ENCODE measurements at places on chromosomes 12 and 14.

- no peak for DNase-seq
Measured at GRCh38 chr12:89523393-89523792, 1.2 kb downstream of the GALNT4 start.

GRCh38 chr12:45883187-45883586 lies 107.2 kb downstream of the SCAF11 start:
- DNase-seq = no peak

GRCh38 chr12:115257791-115258190 lies 573.8 kb upstream of the TBX3 start:
- DNase-seq = no peak

DNA sequence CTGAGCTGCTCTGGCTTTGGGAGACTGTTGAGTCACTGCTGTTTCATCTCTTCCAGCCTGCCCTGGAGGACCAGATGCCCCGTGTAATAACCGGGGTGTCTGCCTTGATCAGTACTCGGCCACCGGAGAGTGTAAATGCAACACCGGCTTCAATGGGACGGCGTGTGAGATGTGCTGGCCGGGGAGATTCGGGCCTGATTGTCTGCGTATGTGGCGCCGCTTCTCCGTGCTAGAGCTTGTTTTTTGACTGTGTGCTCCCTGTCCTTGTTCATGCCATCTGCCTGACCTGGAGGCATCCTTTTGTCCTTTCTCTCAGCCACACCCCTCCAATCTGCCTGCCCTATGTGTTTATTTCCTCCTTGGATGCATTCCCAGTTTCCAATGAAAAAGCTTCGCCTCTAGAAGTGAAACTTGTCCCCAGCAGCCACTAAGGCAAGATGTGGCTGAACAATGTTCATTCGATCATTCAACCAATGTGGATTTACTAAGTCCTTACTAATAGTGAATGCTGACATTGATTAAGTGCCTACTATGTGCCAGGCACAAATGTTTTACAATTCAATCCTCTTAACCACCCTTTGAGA lies 98.6 kb downstream of the NT5DC3 start:
- DNase-seq = no peak

- no peak for DNase-seq
Measured at GRCh38 chr12:66584673-66585072, 94.2 kb downstream of the GRIP1 start.

- DNase-seq = no peak
Measured at GRCh38 chr12:42145197-42145549, 499 bp upstream of the GXYLT1 start.

DNA sequence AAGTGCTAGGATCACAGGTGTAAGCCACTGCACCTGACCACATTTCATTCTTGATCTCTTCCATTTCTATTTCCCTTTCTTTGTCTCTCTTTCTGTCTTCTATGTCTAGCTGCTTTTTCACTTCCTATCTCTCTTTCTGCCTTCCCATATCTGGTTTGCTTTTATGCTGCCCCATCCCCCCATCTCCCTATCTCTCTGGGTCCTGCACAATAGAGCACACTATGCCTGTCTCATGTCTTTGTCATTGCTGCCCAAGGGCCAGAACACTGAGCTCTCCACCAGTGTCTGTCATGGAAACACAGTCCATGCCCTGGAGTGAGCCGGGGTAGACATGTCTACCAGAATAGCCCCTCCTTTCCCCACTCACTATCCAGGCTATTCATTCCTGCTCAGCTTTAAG lies 12.3 kb upstream of the RARG start:
- no peak for DNase-seq

GRCh38 chr14:34254031-34254430 lies 208.0 kb downstream of the SPTSSA start:
- DNase-seq = no peak

DNA sequence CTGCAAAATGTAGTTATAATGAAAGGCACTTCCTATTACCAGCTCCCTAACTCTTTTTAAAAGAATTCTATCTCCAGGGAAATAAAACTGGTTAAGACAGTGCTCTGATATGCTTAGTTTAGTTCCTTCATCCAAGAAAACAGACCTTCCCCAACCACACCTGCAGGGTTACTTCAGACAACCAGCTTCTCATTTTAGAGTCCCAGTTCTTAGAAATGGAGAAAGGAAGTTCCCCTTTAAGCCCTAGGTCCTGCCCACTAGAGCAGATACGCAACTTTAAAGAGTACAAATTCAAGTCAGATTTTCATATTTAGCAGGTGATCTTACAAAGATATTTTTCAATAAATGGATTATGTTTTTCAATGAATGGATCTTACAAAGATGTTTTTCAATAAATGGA lies 4.4 kb upstream of the WSB2 start:
- no peak for DNase-seq

DNA sequence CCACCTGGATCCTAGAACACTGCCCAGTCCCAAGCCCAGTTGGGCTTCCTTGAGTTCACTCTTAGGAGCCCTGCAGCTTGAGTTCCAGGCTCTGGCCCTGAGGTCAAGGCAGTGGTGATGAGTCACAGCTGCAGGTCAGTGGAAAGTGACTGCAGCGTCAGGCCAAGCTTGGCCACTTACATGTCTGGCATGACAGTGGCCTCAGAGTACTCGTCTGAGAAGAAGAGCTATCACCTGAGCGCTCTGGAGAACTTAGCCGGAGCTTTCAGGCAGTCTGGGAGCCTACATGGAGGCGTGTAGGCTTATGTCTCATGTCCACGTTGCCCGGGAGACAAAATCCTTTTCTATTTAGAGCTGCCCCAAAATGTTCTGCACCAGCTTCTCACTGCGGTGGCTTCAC lies 75.6 kb downstream of the ARL6IP4 start:
- no peak for DNase-seq

- DNase-seq = no peak
Measured at GRCh38 chr12:9064815-9065606, 50.7 kb downstream of the A2M start.

DNA sequence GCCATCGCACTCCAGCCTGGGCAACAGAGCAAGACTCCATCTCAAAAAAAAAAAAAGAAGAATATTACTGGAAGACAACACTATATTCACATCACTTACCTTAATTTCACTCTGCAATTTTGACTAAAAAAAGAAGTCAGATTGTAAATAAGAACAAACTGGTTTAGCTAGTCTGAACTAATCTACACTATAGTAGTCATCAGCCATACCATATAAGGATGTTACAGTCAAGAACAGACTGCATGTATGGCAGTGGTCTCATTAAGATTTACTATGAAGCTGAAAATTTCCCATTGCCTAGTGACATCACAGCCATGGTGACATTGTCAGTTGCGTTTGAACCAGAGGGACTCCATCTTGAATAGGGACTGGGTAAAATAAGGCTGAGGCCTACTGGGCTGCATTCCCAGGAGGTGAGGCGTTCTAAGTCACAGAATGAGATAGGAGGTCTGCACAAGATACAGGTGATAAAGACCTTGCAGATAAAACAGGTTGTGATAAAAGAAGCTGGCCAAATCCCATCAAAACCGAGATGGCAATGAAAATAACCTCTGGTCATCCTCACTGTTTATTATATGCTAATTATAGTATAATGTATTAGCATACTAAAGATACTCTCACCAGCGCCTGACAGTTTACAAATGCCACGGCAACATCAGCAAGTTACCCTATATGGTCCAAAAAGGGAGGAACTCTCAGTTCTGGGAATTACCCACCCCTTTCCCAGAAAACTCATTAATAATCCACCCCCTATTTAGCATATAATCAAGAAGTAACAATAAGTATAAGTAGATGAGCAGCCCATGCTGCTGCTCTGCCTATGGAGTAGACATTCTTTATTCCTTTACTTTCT lies 51.2 kb downstream of the OSBPL8 start:
- no peak for DNase-seq

DNA sequence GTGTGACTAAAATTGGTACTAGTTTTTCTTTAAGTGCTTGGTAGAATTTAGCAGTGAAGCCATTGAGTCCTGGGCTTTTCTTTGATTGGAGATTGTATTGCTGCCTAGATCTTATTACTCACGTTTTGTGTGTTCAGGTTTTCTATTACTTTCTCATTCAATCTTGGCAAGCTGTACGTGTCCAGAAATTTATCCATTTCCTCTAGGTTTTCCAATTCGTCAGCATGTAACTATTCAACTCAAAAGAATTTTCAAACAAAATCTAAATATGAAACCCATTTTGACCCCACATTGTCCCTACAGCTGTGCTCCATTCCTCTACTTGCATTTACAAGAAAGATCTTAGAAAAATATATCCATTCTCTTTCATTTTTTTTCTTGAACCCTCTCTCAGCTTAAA lies 1613.4 kb upstream of the SEL1L start:
- no peak for DNase-seq

DNA sequence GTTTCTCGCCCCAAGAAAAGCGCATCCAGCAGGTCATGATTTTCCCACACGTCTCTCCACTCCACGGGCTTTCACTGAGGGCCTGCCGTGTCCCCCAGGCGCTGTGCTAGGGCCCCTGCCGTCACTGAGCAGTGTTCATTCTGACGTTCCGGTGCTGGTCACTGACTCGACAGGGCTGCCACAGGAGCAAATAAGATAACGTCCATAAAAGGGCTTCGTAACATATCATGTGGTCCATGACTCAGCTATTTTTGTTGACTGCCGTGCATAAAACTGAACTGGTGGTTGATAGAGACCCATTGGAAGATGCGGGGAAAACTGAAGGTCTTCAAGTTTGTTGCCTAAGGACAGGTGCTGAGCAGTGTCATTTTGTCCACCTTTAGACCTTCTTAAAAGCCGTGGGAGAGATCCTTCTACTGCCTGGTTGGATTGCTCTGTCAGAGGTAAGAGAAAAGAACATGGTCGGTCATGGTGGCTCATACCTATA lies 46.3 kb downstream of the ADGRD1 start:
- no peak for DNase-seq

DNA sequence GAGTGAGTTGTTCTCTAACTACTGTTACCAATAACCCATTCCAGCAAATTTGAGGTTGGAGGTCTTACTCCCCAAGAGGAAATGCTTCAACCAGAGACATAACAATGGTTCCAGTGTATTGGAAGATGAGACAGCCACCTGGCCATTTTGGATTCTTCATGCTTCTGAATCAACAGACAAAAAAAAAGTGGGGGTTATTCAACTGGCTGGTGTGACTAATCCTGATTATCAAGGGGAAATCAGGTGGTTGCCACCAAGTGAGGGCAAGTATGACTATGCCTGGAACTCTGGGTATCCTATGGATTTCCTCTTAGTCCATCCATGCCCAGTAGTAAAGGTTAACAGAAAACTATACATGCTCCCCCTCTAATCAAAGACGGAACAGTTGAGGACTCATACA lies 29.9 kb upstream of the ZNF641 start:
- DNase-seq = no peak

DNA sequence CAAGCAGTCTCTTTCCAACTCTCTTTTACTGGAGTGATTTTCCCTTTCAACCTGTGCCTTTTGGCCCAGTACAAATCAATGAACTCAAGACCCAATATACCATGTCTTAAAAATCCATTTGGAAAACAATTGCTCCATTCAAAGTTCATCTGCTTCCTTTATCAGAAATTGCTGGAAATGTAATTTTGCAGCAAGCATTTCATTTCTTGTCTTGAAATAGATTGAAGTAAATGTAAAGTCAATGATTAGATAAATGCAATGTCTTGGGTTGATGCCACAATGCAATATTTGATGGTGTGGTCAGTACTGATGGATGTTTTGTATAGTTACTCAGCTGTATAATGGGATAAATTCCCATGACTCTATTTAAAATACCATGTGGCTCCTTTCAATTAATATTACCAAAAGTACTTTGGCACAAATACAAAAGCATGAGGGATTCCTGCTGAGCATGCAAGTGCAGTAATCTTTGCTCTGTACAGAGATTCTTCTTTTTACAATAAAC lies 707.7 kb upstream of the NOVA1 start:
- DNase-seq = no peak

- DNase-seq = no peak
Measured at GRCh38 chr12:125451408-125451807, 386.2 kb downstream of the AACS start.

- no peak for DNase-seq
Measured at GRCh38 chr14:52328276-52328675, 14.2 kb downstream of the PTGER2 start.

DNA sequence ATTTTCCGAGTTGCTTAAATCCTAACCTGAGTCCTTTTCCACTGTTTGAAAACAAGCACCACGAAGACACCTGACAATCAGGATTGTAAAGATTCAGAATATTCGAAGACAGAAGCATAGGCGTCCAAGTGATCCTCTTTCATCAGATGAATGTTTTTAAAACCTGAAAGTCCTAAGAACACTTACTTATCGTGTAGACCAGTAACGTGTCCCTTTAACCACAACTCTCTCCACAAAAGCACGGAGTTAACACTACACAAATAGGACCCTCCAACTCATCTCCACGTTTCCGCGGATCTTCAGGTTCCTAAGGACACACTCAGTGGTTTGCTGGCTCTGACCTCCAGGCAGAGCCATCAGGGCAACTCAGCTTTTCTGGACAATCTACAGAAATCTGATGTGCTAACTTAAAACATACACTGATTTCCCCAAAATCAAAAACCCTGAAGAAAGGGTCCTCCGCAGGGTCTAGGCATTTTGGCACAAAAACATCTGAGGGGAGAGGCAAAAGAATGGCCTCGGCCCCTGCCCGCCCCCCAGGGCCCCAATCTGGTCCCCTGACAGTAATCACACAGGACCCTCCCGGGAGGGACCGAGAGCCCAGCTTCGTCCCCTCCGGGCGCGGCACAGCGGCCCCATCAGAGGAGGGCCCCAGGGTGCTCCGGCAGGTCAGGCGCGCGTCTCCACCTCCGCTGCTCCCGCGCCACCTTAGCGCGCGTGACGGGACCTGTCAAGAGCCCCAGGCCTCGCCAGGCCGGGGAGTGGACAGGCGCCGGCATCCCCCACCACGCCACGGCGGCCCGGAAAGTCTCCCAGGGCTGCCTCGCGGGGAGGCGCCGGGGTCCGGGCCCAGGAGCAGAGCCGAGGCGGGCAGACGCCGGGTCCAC lies 925 bp downstream of the DICER1 start:
- DNase-seq = peak; percentile 23

DNA sequence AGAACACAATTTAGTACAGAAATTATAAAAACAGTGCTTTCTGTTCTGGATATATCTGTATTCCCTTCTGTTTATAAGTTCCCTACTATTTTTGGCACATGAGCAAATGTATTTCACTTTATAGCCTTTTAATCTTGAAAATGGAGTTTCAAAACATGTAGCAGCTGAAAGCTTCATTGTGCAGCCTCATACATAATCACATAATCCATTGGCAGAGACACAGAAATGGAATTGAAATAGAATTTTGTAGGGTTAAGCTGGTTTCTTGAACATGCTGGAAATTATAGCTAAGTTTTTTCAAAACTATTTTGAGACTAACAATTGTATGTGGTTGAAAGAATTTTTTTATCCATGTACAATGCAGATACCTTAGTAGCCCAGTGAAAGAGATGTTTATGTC lies 614.3 kb upstream of the MDGA2 start:
- no peak for DNase-seq

All from stimulated activated naive CD4-positive, alpha-beta T cell treated with Interleukin-2 at 50 U/mL for 16 hours (primary cell).